Suppressor macrophage treated with lipopolysaccharide for 4 hours (primary cell): ENCODE measurements at places on chromosomes 3 and 15.

GRCh38 chr3:5022966-5023776 lies 43.9 kb downstream of the BHLHE40 start:
- DNase-seq, result no peak

DNA sequence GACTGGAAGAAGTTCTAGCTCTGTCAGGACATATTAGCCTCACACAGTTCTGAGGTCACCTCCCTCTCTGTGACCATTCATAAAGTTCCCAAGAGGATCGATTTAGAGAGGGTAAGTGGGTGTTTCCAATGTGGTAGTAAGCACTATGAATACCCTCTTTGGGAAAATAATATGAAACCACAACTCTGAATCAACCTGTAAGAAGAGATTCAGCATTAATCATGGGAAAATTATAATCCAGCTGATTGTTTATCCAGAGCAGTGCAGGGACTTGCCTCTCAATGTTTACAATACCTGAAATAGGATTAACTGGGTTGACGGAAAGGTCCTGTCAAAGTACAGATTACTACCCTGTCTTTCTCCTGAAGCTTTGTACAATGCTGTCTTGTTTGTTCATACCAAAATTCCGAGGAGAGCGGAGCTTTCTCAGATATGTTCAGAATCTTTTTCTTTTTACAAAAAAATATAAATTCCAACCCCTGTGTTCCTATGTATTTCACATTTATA lies 302.9 kb upstream of the DPPA4 start:
- no peak for DNase-seq

DNA sequence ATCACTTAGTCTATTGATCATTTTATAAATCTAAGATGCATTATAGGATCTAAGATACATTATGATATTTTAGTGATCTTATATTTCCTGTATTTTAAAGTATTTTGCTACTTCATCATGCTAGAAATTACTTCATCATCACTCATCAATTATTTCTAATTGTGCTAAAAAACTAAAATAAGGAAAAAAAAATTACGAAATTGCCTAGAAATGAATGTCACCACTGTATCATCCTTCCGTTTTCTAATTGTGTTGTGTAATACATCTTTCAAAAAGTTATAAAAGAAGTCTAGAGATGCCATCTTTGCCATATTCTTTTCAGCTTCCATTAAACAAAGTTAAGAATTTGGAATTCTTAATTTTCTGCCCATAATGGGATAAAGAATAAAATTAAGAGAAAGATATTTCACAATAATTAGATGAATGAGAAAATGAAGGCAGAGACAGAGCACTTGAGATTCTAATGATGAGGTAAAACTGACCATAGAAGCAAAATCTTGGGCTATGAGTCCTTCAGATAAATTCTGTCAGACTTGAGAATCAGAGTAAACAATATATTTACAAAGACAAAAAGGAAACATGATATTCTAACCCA lies 48.8 kb downstream of the ALDH1A2 start:
- DNase-seq, result peak; percentile 62

DNA sequence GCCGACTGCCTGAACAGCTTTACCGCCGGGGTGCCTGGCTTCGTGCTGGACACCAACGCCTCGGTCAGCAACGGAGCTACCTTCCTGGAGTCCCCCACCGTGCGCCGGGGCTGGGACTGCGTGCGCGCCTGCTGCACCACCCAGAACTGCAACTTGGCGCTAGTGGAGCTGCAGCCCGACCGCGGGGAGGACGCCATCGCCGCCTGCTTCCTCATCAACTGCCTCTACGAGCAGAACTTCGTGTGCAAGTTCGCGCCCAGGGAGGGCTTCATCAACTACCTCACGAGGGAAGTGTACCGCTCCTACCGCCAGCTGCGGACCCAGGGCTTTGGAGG lies 815 bp downstream of the SPINT1 start:
- peak; percentile 44 for DNase-seq

GRCh38 chr3:178583963-178584575 lies 47.8 kb downstream of the KCNMB2 start:
- DNase-seq, result no peak

DNA sequence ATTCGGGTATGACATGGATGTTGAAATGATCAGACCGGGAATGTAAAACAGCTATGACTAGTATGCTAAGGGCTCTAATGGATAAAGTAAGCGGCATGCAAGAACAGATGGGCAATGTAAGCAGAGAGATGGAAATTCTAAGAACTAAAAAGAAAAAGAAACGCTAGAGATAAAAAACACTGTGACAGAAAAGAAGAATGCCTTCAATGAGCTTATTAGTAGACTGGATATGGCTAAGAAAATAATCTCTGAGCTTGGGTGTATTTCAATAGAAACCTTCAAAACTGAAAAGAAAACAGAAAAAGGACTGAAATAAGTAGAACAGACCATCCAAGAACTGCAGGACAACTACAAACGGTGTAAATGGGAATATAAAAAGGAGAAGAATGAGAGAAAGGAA lies 101.2 kb downstream of the HES1 start:
- no peak for DNase-seq

GRCh38 chr15:35723852-35724251 lies 177.9 kb upstream of the DPH6 start:
- DNase-seq, result no peak
